ENCODE measurements at places on chromosomes 5 and 9. TPM values are rescaled to one million over a fixed set of nuclear protein-coding genes. Genes with fewer than 3 reads are reported as not detected.

DNA sequence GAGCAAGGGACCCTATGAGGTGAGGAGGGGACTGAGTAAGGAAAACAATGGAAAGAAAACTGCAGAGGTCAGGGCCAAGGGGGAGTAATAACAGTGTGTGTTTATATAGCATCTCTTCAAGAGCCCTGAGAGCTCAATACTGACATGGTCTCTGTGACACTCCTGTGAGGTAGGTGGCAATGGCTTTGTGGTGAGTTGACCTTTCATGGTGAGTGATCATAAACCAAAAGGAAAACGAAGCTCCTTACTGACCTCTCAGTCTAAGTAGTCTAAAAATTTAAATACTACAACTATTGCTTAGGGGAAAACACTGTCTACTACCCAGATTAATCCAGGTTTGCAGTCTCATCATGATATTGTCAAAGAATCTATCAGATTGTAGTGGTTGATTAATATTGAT lies 130.9 kb downstream of the SNCAIP start:
- no peak for DNase-seq
- no peak overlapping the region for H3K4me3 ChIP-seq
- H3K4me1 ChIP-seq = no peaks in the 10 kb centered on the region
- H3K27ac ChIP-seq = no peak overlapping the region
- H3K36me3 ChIP-seq = no peaks in the 10 kb centered on the region

DNA sequence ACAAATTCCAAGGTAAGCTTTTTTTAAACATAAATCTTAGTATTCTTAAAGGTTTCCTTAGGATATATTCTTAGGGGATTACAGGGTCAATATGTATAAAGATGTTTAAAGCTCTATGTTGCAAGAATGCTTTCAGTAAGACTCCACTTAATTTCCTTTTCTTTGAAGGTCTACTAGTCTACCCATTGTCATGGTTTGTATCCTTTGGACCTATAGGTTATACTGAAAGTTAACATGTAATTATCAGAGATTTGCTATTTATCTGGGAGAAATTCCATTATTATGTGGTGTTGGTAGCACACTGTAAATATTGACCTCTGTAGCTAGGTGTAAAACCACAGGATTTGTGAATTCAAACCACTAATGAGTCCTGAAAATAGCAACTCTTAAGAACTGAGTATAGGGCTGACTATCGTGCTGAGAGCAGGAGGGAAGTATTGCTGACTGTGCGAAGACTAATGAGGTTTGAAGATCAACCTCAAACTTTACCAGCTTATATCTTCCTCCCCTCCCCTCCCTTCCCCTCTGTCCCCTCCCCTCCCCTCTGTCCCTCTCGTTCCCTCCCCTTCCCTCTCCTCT lies 85.6 kb downstream of the GADD45G start:
- H3K27me3 ChIP-seq = no peaks in the 10 kb centered on the region
- H3K27ac ChIP-seq = no peak overlapping the region
- H3K4me3 ChIP-seq = no peak overlapping the region
- no peaks in the 10 kb centered on the region for H3K4me1 ChIP-seq

IRF1 gene
- 12.3 TPM for total RNA-seq

DNM1 gene
- 20.7 TPM for total RNA-seq

DNA sequence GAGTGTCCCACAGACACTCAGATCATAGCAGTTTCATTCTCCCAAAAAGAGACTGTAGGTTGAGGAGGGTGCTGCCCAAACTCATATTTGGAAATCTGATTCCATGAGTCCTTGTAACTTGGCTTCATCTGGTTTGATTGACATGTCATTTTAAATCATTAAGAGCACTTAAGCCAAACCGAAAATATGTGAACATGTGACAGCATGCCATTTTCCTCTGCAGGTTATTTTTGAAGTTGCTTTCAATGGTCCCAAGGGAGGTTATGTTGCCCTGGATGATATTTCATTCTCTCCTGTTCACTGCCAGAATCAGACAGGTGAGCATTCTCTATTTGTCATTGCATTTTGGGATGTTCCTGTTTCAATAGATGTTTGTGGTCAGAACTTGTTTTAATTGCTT lies 87.6 kb downstream of the MAMDC2 start:
- H3K27ac ChIP-seq = no peak overlapping the region
- H3K4me1 ChIP-seq = no peaks in the 10 kb centered on the region
- no peak for DNase-seq
- H3K27me3 ChIP-seq = peaks cover 6% of the 10 kb centered on the region

DNA sequence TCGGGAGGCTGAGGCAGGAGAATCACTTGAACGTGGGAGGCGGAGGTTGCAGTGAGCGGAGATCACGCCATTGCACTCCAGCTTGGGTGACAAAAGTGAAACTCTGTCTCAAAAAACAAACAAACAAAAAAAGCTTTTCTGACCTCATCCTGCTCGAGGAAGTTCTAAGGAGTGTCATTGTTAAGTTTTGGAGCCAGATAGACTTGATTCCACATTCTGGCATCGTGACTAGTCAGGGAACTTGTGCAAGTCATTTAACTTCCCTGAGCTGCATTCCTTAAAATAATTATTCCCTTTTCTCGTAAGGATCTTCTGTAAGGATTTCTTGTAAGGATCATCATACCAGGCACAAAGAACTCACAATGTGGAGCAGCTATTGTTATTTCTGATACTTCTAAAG lies 26.2 kb downstream of the SNX24 start:
- no peak for DNase-seq
- H3K4me3 ChIP-seq = no peak overlapping the region
- H3K36me3 ChIP-seq = no peaks in the 10 kb centered on the region
- H3K4me1 ChIP-seq = no peaks in the 10 kb centered on the region

LRRC19 gene
- not detected for total RNA-seq

RNF208 gene
- 6.9 TPM for total RNA-seq

- H3K4me1 ChIP-seq = no peaks in the 10 kb centered on the region
- no peak overlapping the region for H3K4me3 ChIP-seq
- DNase-seq = no peak
- H3K27me3 ChIP-seq = no peaks in the 10 kb centered on the region
- no peak overlapping the region for H3K27ac ChIP-seq
- H3K36me3 ChIP-seq = no peaks in the 10 kb centered on the region
Observed at GRCh38 chr5:53472720-53473510, 7.5 kb upstream of the FST start.

OR1J2 gene
- total RNA-seq = not detected

EIF4E1B gene
- total RNA-seq = not detected

DNA sequence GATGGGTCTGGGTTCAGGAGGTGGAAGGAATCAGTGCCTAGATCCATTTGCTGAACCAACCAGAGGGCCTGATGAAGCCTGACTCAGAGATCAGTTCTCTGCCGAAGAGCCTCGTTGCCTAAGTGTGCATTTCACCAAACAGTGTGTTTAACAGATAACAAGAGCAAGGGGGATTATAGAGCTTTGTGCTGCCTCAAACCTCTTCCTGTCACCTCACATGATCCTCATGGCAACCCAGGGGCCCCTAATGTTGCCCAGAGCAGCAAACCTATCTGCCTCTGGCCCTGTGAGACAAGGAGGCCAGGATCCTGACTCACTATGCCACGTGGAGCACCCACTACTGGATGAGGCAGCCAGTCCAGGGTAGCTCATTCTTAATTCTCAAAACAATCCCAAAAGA lies 66.3 kb upstream of the EPB41L4B start:
- no peak overlapping the region for H3K4me3 ChIP-seq
- H3K27me3 ChIP-seq = peaks cover 24% of the 10 kb centered on the region
- no peak overlapping the region for H3K27ac ChIP-seq
- no peaks in the 10 kb centered on the region for H3K4me1 ChIP-seq

DNA sequence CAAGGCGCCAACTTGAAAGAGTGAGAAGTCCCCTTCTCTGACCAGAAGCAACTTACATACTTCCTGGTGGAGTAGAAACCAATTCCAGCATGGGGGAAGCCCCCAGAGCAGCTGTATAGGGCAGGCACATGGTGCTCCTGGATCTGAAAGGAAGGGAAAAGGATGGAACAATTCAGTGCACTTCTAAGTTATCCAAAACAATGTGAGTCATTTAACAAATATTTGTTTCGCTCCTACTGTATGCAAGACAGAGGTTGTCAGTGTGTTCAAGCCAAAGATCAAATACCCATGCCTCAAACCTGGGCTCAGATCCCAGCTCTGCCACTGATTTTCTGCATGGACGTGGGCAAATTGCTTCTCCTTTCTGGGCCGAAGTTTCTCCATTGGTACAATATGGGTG lies 67.1 kb downstream of the LHX2 start:
- peaks cover 12% of the 10 kb centered on the region for H3K27me3 ChIP-seq
- H3K36me3 ChIP-seq = no peaks in the 10 kb centered on the region
- no peak overlapping the region for H3K27ac ChIP-seq
- DNase-seq = no peak
- H3K4me1 ChIP-seq = no peaks in the 10 kb centered on the region

- no peaks in the 10 kb centered on the region for H3K36me3 ChIP-seq
- DNase-seq = no peak
- no peak overlapping the region for H3K27ac ChIP-seq
- H3K4me1 ChIP-seq = no peaks in the 10 kb centered on the region
- no peak overlapping the region for H3K4me3 ChIP-seq
Observed at GRCh38 chr5:143434261-143435209, 31.0 kb upstream of the NR3C1 start.

- H3K27me3 ChIP-seq = no peaks in the 10 kb centered on the region
- no peaks in the 10 kb centered on the region for H3K4me1 ChIP-seq
- DNase-seq = no peak
- no peak overlapping the region for H3K27ac ChIP-seq
Observed at GRCh38 chr5:39464088-39464487, 39.3 kb upstream of the DAB2 start.

GRCh38 chr5:131965826-131966415 lies 20.5 kb upstream of the MEIKIN start:
- no peak for DNase-seq
- no peaks in the 10 kb centered on the region for H3K4me1 ChIP-seq
- H3K36me3 ChIP-seq = no peaks in the 10 kb centered on the region
- H3K27ac ChIP-seq = no peak overlapping the region

PCDHGB4 gene
- not detected for total RNA-seq

DNA sequence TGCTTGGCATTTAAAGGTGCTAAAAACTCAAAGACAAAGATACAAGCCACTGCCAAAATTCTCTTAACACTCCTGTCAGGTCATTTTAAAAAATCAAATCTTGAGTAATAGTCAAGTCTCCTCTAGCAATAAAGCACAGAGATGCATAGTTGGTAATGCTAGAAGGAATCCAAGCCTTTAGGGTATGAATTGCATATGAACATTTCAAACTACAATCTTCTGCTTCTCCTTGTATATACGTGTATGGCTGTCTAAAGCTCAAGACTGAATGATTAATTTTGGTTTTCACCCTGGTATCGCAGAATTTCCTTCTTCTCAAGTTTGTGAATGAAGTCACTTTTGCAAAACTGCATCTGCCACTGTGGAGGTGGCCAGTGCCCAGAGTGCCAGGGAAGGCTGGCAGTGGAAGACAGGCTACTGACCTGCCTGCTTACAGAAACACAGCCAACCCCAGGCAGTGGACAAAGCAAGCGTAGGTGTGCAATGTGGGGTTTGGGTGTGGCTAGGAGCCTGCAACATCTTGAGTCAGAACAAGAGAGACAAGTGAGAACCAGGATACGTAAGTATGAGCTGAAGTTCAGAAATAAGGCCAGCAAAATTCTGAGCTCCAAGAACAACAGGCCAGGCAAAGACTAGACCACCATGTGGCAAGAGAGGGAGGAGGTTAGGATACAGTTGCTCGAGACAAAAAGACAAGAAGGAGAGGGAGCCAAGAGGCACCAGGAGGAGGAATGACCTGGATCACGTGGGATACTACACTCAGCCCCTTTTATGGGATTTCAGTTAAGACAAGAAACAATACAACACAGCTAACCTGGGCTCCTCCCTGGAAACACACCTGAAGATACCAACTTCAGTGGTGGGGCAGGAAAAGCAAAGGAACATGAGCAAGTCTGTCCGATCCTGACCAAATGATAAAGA lies 22.6 kb downstream of the MYO10 start:
- H3K36me3 ChIP-seq = no peaks in the 10 kb centered on the region
- no peak for DNase-seq
- H3K27me3 ChIP-seq = no peaks in the 10 kb centered on the region
- H3K27ac ChIP-seq = no peak overlapping the region

DNA sequence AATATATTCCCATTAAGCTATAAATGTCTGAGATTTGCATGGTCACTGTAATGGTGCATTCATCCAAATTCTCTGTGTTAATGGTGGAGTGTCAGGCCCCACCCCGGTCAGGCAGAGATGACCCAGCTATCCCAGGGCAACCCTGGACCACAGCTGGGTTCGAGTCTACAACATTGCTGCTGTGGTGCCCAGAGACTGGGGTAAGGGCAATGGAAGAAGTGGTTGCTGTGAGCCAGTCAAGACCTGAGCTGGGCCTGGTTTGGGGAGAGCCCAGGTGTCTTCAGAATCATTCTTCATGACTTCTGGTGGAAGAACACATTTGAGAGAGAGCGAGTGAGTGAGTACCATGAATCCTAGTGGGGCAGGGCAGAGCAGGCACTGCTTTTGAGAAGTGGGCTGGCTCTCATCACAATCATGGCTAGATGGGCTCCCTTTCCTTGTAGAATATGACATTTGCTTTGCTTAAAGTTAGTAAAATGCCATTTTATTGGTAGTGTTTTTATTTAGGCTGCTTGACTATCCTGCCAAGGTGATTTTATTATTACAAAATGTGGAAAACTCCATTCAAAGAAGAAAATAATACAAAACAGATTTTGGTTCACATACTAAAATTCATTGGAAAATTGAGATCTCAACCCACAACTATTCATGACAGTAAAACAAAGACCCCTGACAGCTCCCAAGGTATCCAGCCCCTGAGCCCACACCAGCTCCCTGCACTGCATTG lies 125.8 kb upstream of the SLC25A48 start:
- peaks cover 2% of the 10 kb centered on the region for H3K27me3 ChIP-seq
- H3K4me1 ChIP-seq = no peaks in the 10 kb centered on the region
- no peak overlapping the region for H3K27ac ChIP-seq
- H3K36me3 ChIP-seq = no peaks in the 10 kb centered on the region

DNA sequence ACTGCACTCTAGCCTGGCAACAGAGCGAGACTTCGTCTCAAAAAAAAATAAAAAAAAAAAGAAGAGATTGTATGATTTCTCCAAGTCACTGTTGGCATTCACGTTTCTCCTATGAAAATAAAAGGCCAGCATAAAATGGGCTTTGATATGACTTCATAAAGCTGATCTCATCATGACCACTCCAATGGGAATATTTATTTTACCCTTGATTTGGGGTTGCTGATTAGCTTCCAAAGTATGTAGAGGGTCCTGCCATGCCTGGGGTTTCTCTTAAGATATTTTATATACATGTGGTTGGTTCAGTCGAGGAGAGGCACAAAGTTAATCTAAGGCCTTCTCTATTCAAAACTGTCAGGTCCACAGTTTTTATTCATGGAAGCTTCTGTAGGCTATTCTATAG lies 247.0 kb upstream of the TNC start:
- no peaks in the 10 kb centered on the region for H3K27me3 ChIP-seq
- no peak for DNase-seq
- H3K36me3 ChIP-seq = no peaks in the 10 kb centered on the region
- H3K27ac ChIP-seq = no peak overlapping the region
- H3K4me3 ChIP-seq = no peak overlapping the region

ZBTB26 gene
- 9.1 TPM for total RNA-seq

- H3K4me1 ChIP-seq = no peaks in the 10 kb centered on the region
Observed at GRCh38 chr5:80781356-80781755, 126.6 kb upstream of the DHFR start.

Measured in K562 (cell line).